ENCODE measurements at places on chromosomes 5 and 9.

GRCh38 chr9:122276096-122276495, 11.4 kb downstream of the MRRF start:
- DNase-seq, result no peak

DNA sequence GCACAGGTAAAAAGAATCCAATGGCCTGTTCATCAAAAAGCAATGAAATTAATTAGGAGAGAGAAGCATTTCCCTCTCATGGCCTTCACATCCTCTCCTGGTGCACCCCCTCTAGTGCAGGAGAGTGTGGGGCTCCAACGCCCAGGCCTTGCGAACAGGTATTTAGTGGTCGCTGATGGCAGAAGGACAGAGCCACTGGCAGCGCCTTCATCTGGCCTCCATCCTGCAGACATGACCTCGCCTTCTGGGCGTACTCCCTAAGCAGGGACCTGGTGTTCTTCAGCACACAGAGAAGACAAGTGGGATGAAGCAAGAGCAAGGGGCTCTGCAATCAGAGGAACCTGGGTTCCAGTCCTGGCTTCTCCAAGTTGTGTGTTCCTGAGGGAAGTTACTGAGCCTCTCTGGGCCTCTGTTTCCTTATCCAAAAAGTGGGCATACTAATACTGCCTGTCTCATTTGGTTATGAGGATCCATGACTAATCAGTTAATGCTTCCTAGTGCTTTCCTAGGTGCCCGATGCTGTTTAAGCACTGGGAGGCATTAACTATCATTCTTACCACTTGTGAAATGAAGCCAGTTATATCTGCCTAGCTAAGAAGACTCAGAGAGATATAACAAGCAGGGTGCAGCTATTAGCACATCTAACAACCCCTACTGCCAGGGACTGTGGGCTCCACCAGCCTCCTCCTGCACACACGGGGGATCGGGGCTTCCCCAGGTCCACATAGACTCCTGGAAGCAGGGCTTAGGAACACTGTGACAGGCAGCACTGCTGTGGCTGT, 77.3 kb downstream of the SEMA4D start:
- no peak for DNase-seq

- DNase-seq, result no peak
Observed at GRCh38 chr9:36035006-36035405, 1.7 kb upstream of the RECK start.

DNA sequence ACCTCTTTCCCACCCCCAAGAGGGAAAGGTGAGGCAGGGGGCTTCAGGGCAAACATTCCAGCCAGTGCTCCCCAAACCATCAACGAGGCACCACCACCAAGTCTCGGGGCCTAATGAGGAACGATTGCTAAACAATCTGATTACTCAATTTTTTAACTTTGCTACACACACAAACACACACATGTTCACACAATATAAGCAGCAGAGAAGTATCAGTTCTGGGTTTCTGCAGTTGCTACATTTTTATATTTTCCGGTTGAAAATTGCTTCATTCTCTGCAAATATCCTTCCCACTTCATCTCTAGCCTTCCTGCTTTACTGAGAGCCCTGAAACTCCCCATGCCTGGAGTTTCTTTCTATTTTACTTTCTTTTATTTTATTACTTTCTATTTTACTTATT, 60.2 kb downstream of the FEM1C start:
- DNase-seq, result no peak

GRCh38 chr5:28483327-28484025, 1445.1 kb upstream of the CDH9 start:
- DNase-seq, result no peak

GRCh38 chr9:114071197-114071795, 6.8 kb downstream of the AMBP start:
- no peak for DNase-seq

GRCh38 chr9:120385606-120386389, 194.2 kb downstream of the CDK5RAP2 start:
- no peak for DNase-seq

- DNase-seq, result no peak
Observed at GRCh38 chr9:86318187-86318586, 35.8 kb upstream of the ISCA1 start.

- DNase-seq, result no peak
Observed at GRCh38 chr5:45279109-45279508, 417.1 kb downstream of the HCN1 start.

DNA sequence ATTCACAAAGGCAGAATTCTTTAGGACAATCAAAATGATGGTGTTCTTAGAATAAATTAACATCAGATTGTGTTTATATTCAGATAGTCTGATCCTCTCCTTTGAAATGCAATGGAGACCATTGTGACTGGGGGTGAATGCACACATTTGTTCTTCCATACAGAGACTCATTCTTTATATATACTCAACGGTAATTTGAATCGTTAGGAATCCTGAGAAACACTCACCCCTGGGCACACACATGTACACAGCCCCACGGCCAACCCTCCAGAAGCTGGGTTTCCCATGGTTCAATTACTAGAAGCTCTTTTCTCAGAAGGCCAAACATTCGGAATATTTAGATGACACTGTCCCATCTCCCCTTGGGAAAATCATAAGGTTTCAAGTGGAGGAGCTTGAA, 57.5 kb upstream of the EPB41L4B start:
- DNase-seq, result no peak

DNA sequence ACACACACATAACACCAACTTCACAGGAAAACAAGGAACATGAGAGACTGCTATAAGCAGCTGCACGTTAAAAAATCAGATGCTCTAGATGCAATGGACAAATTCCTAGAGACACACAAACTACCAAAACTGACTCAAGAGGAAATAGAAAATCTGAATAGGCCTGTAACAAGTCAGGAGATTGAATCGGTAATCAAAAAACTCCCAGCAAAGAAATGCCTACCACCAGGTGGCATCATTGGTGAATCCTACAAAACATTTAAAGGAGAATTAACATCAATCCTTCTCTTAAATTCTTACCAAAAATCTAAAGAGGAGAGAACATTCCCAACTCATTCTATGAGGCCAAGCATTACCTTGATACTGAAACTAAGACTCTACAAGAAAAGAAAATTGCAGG, 54.9 kb downstream of the NDST1 start:
- DNase-seq, result peak; percentile 12

- no peak for DNase-seq
Observed at GRCh38 chr9:137907776-137908175, 30.2 kb downstream of the CACNA1B start.

Measured in CD4-positive, alpha-beta T cell treated with Interleukin-2 at 100 ng/mL for 4 hours (primary cell).